ENCODE measurements at places on chromosomes 6 and 20.

DNA sequence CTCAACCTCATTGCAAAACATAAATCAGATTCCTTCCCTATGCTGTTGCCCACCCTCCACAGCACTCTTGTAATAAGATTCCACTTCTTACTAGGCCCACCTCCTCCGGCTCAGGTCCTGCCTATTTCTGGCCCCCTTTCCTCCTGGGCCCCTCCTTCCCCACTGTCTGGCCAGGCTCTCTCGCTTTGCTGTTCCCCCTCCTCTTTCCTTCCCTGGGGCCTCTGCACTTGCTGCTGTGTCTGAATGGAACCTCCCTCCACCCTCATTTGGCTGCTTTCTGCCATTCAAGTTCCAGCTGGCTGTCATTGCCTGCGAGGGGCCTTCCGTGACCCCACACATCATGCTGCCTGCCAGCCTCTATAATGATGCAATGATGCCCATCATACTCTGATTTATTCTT lies 38.9 kb downstream of the ARHGAP40 start:
- no peak overlapping the region for H3K4me3 ChIP-seq
- H3K27me3 ChIP-seq = no peaks in the 10 kb centered on the region
- no peaks in the 10 kb centered on the region for H3K36me3 ChIP-seq
- no peaks in the 10 kb centered on the region for H3K4me1 ChIP-seq
- DNase-seq = no peak

DNA sequence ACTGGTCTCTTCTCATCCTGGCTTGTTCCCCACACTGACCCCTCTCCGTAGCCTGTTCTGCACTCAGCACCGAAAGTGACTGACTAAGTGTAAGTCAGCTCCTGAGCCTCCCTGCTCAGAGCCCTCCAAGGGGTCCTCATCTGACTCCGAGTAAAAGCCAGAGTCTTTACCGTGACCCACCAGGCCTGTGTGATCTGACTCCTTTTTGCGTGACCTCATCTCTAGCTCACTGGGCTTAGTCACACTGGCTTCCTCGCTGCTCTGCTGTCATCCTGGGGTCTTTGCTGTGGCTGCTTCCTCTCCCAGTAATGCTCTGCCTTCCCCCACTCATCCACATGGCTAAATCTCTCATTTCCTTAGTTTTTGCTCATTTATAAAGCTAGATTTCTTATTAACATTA lies 116.6 kb downstream of the PLCB4 start:
- H3K27me3 ChIP-seq = no peaks in the 10 kb centered on the region
- no peak overlapping the region for H3K27ac ChIP-seq
- H3K36me3 ChIP-seq = no peaks in the 10 kb centered on the region
- DNase-seq = no peak
- no peaks in the 10 kb centered on the region for H3K4me1 ChIP-seq

GRCh38 chr6:89729818-89730217 lies 89.8 kb downstream of the MDN1 start:
- no peak for DNase-seq
- H3K36me3 ChIP-seq = no peaks in the 10 kb centered on the region
- H3K27ac ChIP-seq = no peak overlapping the region
- H3K4me3 ChIP-seq = no peak overlapping the region

DNA sequence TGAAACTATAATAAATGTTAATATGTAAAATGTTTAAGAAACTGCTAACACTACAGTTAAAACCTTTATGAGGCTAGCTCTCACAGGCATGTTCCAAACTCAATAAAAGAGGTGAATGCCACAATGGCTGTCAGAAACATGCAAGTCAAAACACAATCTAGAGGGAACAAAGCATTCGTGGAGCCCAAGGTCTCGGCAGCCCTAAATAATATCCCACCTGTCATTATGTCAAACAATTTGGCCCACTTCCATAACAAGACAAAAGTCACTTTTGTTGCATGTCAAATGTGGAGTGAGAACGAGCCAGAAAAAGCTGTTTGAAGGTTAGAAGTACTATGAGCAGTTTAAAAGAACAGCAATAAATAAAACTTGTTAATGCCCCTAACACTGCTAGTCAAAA lies 181.9 kb downstream of the GMDS start:
- H3K4me1 ChIP-seq = no peaks in the 10 kb centered on the region
- H3K4me3 ChIP-seq = no peak overlapping the region
- no peaks in the 10 kb centered on the region for H3K36me3 ChIP-seq
- DNase-seq = no peak

DNA sequence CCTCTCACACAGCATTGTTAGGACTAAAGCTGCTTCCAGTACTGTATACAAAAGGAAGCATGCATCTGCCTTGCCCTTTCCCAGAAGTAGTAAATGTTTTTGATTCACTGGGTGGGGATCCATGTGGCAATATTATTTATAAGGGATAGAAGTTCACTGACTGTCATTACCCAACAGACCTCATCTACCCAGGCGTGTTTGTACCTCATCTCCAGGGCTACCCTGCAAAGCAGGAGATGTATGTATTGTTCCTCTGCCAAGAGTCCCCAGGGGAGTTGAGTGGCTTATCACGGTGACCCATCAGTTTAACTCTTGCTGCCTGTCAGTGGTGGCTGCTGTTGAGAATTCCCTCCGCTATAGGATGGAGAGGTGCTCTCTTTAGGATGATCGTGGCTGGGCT lies 42.5 kb downstream of the SLC24A3 start:
- H3K4me3 ChIP-seq = no peak overlapping the region
- H3K27me3 ChIP-seq = no peaks in the 10 kb centered on the region
- H3K27ac ChIP-seq = no peak overlapping the region
- no peak for DNase-seq
- no peaks in the 10 kb centered on the region for H3K4me1 ChIP-seq
- H3K36me3 ChIP-seq = no peaks in the 10 kb centered on the region

DNA sequence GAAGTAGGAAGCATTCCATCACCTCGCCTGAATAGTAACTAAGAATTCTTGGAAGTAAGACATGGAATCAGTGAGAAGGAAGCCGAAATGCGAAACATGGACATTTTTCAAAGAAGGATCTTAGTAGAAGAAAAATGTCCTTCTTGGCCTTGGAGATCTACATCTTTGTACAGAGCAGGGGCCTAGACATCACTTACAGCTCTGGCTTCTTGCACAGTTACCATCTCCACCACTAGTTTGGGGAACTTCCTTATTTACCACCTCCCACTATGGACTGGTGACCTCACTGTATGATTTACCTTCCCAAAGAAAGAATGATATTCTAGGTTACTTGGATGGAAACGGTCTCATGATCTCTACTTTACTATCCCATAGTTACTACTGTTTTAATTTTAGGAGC lies 15.7 kb downstream of the CASS4 start:
- no peak overlapping the region for H3K27ac ChIP-seq
- no peaks in the 10 kb centered on the region for H3K36me3 ChIP-seq

GRCh38 chr6:117393045-117393444 lies 32.7 kb downstream of the ROS1 start:
- no peaks in the 10 kb centered on the region for H3K4me1 ChIP-seq
- H3K27me3 ChIP-seq = no peaks in the 10 kb centered on the region
- H3K27ac ChIP-seq = no peak overlapping the region
- no peak for DNase-seq

DNA sequence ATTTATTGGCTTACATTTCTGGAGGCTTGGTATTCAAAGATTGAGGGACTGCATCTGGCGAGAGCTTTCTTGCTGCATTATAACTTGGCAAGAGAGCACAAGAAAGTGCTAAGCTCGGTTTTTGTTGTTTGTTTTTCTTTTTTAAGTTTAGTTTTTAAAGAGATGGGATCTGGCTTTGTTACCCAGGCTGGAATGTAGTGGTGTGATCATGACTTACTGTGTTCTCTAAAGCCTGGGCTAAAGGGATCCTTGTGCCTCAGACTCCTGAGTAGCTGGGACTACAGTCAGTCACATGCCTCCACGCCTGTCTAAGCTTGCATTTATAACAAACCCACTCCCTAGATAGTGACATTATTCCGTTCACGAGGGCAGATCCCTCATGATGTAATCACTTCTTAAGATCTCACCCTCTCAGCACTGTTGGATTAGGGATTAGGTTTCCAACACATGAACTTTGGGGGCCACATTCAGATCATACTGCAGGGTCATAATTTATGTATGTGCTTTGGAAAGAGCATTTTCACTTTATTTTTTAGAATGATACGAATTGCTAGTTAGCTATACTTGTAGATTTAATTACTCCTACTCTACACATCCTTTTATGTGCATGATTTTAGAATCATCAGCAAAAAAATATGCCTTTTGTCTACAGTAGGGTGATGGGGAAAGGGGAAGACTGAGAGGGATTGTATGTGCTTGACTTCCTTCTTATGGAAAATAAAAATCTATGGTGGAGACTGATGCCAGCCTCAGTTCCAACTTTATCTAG lies 167.8 kb downstream of the JARID2 start:
- no peaks in the 10 kb centered on the region for H3K36me3 ChIP-seq
- no peak for DNase-seq
- H3K4me3 ChIP-seq = no peak overlapping the region
- H3K27me3 ChIP-seq = no peaks in the 10 kb centered on the region
- H3K27ac ChIP-seq = no peak overlapping the region

DNA sequence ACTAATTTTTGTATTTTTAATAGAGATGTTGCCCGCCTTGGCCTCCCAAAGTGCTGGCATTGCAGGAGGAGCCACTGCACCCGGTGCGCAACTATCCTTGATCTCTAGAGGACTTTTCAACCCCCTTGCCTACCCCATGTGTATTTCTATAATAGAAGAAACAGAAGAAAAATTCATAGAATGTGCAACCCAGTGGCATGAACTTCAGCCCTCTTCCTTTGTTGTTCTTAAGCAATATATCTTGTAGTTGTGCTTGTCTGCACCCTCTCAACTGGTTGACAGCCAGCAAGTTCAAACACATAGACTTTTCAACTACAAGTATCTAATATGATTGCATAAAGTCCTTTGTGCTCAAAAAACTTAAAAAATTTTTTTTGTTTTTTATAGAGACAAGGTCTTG lies 72.3 kb upstream of the NCOA3 start:
- H3K4me3 ChIP-seq = no peak overlapping the region
- H3K36me3 ChIP-seq = no peaks in the 10 kb centered on the region
- H3K27ac ChIP-seq = no peak overlapping the region
- no peaks in the 10 kb centered on the region for H3K4me1 ChIP-seq

DNA sequence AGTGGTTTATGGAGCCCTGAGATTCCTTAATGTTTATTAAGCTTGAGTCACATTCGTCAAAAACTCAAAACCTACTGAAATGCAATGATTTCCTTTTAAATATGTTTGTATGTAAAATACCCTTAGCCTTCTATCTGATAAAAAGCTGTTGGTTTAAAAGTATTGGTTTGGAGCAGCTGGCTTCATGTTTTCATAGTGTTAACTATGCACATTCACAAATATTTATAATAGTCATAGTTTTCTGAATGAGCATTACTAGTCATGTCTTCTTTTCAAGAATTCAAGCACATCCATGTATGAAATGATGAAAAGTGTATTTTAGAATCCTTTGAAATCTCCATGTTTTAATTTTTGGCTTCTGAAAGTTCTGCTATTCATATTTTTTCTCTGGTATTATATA lies 558.6 kb downstream of the UTRN start:
- H3K4me1 ChIP-seq = no peaks in the 10 kb centered on the region
- no peaks in the 10 kb centered on the region for H3K27me3 ChIP-seq
- H3K36me3 ChIP-seq = no peaks in the 10 kb centered on the region
- DNase-seq = no peak
- H3K4me3 ChIP-seq = no peak overlapping the region

GRCh38 chr6:167252271-167252670 lies 38.8 kb upstream of the UNC93A start:
- H3K4me3 ChIP-seq = no peak overlapping the region
- no peaks in the 10 kb centered on the region for H3K4me1 ChIP-seq
- no peaks in the 10 kb centered on the region for H3K36me3 ChIP-seq

GRCh38 chr6:107290491-107290890 lies 168.9 kb downstream of the PDSS2 start:
- H3K4me1 ChIP-seq = no peaks in the 10 kb centered on the region
- no peak overlapping the region for H3K4me3 ChIP-seq
- no peak overlapping the region for H3K27ac ChIP-seq
- no peak for DNase-seq
- no peaks in the 10 kb centered on the region for H3K27me3 ChIP-seq
- no peaks in the 10 kb centered on the region for H3K36me3 ChIP-seq

- peaks cover 7% of the 10 kb centered on the region for H3K27me3 ChIP-seq
- no peak for DNase-seq
- H3K4me3 ChIP-seq = peak overlapping the region; percentile 23
- no peaks in the 10 kb centered on the region for H3K36me3 ChIP-seq
Observed at GRCh38 chr6:27495386-27496135, 22.7 kb upstream of the ZNF184 start.

DNA sequence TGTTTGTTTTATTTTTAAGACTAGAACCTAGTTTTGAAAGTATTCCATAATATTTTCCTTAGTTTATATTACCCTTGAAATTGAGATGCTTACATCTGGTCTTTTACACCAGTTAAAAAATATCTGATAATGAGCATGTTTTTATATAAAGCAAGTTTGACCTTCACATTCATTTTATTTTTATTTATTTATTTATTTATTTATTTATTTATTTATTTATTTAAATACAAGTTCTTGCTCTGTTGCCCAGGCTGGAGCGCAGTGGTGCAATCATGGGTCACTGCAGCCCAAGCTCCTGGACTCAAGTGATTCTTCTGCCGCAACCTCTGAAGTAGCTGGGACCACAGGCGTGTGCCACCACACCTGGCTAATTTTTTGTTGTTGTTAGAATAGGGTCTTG lies 52.8 kb upstream of the ADIG start:
- H3K4me3 ChIP-seq = no peak overlapping the region
- no peak for DNase-seq
- H3K27me3 ChIP-seq = no peaks in the 10 kb centered on the region
- H3K36me3 ChIP-seq = no peaks in the 10 kb centered on the region
- no peak overlapping the region for H3K27ac ChIP-seq
- H3K4me1 ChIP-seq = no peaks in the 10 kb centered on the region

Data from prostate gland (tissue), 2 donors.